SW480 (cell line): ENCODE measurements at places on chromosomes 1 and 21.

- DNase-seq, result no peak
Observed at GRCh38 chr1:116262995-116263385, 110.1 kb upstream of the ATP1A1 start.

DNA sequence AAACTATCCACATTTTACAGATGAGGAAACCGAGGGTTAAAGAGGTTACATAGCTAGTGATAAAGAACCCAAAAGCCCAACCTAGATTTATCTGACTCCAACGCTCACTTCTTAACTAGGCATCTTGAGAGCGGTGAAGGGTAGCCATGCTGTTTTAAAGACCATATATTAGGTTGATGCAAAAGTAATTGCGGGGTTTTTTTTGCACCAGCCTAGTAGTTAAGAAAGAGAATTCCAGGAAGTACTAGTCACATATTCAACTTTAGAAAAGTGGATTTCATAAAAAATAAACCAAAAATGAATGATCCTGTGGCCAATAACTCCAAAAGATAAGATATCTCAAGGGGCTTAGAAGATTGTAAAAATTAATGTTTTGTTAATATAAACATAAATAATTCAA, 162.1 kb downstream of the GLUL start:
- DNase-seq, result no peak

- no peak for DNase-seq
Observed at GRCh38 chr1:187928288-187928687, 1099.5 kb downstream of the PLA2G4A start.

GRCh38 chr1:70420320-70420719, 9.3 kb downstream of the CTH start:
- no peak for DNase-seq

DNA sequence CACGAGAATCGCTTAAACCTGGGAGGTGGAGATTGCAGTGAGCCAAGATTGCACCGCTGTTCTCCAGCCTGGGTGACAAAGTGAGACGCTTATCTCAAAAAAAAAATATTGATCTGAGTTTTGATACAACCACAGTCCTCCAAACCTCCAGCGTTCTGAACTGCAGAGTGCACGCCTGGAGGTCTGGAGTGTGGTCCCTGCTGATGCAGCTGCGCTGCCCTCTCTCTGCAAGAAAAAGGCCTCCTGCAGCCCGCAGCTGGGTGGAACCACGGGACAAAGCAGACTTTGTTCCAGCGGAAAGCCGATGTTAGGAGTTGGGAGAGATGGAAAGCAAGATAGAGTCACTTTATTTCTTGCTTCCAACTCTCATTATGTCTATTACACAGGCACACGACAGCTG, 144.9 kb upstream of the SOD1 start:
- peak; percentile 40 for DNase-seq

DNA sequence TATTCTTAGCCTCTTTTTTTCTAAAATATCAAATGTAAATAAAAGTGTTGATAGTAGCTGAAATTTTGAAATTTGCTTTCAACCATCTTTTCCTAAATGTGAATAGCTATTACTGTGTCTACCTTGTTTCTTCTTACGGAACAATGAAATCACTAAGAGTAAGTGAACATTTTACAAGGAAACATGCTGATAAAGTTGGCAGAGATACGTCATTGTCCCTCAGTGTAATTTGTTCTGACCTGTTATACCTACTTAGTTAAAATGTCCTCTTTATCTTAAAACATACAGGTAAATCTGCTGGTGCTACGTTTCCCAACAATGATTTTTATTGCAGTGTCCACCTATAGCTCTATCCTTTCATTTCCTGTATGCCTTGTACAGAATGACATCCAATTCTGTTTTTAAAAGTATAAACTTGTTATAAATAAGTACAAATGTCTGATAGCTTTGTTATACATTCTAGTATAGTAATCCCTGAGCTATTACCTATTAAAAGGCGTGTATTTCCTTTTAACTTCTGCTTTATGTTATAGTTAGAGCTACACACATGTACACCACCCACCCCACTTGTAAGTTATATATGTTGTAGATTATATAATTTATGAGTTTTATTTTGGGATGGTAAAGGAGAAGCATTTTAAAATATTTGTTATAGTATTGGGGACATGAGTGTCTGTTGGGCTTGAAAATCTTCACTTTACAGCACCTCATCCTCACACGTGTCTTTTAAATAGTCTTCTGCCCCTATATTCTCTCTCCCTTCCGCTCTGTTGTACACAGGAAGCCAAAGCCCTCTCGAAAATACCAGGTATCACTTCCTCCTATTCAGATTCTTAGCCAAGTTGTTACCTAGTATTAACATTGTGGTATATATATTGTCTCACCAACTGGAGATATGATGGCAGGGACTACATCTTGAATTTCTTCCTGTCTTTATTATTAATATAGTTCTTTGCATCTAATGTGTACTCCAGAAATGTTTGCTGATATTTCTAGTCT, 25.2 kb downstream of the LAMC1 start:
- DNase-seq, result no peak

- DNase-seq, result no peak
Observed at GRCh38 chr1:150221552-150221951, 14.4 kb downstream of the ANP32E start.

DNA sequence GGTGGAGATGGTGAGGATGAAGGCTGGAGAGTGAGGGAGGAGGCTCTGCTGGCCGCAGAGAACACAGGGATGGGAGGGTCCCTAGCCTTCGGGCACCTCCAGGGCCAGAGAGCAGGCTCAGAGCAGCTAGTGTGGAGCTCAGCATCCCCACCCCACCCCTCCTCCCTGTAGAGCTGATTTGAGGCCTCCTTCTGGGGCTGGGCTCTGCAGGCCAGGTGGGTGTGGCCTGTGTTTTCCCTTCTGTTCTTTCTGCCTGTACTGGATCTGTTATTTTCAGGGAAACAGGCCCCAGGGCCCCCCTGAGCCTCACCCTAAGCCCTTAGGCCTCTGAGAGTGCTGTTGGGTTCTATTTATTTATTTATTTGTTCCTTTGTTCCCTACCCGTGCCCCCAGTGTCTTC, 44.8 kb downstream of the TMCC2 start:
- DNase-seq, result no peak

- no peak for DNase-seq
Observed at GRCh38 chr1:155527677-155528076, 34.9 kb downstream of the ASH1L start.

DNA sequence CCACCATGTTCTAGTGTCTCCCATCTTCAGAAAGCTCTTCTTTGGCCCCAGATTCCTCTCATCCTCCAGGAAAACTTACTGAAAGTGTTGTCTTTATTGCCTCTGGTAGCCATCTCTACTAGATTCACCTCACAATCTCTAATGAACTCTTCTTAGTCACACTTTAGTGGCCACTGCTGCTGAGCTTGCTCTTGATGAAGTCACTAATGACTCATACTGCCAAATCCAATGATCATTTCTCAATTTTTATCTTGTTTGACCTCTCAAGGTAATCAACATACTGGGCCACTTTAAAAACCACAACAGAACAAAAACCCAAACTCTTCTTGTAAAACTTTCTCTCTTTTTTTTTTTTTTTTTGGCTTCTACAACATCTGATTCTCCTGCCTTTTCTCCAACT, 196.4 kb downstream of the LHX8 start:
- DNase-seq, result no peak

GRCh38 chr1:246577082-246577719, 10.9 kb downstream of the CNST start:
- no peak for DNase-seq
